ENCODE measurements at places on chromosomes 4 and X.

DNA sequence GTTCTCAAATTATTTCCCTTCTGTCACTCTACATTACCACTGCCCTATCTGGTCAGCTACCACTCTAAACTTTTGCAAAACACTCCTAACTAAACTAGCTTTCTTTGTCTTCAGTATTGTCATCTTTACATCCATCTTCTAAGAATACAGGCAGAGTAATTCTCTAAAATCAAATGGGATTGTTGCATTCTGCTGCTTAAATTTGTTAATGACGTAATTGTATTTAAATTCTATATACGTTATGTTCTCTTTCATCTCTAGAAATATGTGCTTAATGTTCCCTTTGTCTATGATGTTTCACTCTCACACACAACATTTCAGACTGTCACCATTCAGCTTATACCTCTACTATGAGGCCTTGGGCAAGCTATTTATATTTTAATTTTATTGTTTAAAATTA, 1041.1 kb upstream of the POU3F4 start:
- no peak for DNase-seq

GRCh38 chr4:47882228-47882627, 32.2 kb downstream of the NFXL1 start:
- DNase-seq, result no peak

DNA sequence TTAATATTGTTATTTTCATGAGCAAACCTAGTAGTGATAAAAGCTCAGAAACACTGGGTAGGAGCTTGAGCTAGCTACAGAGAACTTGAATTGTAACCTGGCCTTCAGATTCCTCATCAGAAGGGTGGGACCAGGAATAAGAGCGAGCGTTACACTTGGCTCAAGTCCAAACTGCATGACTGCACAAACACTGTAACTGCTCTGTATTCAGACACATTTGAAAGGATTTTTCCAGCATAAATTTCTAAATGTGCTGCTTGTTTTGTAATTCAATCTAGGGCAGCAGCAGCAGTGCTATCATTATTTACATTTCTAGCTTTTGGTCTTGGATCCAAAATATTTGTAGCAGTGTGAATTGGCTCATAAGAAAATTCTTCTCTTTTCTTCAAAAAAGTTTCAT, 133.0 kb upstream of the TMLHE start:
- no peak for DNase-seq

DNA sequence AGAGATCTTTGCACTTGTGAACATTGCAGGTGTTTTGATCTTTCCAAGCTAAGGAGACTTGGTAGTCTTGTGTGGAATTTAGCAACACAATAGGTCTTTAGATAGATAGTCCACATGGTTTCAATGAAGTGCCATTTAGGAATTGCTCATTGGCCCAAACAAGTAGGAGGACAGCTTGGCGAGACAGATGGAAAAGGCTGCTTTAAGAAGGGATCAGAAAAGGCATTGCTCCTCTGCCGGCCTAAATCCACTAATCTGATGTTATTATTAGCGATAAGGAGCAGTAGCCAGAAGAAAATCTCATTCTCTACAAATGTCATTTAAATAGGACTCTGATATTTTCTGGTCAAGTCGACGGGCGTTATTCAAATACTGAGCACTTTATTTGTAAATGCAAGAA, 99.7 kb downstream of the AFF2 start:
- no peak for DNase-seq

DNA sequence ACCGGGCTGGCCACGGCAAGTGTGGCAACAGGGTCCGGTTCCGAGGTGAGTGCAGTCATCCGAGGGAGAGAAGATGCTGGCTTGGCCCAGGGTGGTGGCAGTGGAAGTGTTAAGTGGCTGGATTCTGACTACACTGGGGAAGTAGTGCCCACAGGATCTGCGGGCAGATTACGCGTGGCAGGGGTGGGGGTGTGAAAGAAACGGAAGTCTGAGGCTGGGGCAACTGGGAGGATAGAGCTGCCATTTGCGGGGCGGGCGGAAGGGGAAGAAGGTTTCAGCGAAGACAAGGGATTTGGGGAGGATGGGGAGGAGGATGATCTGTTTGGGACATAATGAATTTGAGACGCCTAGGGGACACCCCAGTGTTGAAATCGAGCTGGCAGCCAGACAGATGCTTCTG, 5.3 kb downstream of the RS1 start:
- DNase-seq, result no peak
